A673 (cell line): ENCODE measurements at places on chromosomes 13 and 19. TPM values are rescaled to one million over a fixed set of nuclear protein-coding genes. Genes with fewer than 3 reads are reported as not detected.

DNA sequence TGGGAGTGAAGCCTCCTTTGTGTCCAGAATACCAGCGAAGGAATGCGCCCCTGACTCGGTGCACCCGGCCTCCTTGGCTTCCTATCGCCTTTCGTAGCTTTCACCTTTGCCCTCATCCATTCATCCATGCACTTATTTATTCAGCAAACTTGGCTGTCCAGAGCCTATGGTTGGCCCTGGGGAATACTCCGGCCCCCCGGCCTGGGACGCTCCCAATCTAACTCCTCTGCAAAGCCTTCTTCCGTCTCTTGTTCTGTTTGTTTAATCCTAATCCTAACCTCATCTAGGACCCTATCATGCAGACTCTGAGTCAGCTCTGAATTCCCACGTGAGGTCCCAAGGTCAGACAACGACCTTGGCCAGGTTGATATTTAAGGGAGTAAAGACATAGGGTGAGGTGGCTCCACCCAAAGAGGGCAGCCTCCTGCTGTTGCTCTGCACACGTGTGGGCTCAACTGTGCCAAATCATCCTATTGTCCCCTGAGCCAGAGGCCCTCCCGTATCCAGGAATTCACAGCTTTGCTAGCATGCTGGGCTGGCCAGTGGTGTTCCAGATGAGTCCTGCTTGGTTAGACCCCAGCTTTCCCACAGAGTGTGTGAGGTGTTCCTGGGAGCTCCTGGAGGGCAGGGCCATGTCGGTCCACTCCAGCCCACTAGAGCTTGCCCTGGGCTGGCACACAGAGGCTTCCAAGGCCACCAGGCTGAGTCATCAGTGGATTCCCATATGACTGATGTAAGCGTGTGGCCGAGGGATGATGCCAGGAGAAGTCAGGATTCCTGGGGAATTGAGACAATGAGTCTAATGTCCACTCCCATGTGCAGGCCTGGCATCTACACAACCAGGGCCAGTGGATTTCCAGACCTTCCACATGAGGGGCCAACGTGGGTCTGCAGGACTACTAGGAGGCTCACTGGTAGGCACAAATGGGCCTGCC is 6.5 kb upstream of the CCNE1 start:
- DNase-seq = no peak

DNA sequence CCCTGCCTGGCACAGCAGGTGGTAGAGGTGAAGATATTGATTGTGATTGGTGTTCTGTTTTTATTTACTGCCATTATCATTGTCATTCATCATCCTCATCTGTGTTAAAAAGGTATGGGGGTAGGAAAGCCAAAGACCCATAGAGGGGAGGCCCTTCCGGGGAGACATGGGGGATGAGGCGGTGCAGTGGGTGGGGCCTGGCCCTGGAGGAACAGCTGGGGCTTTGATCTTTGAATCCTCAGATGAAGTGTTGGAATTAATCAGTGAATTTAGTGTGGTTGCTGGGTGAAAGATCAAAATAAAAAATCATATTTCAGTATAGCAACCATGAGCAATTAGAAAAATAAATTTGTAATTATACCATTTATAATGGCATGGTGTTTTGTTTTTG is 7.4 kb downstream of the PTH2 start:
- no peak for DNase-seq

DNA sequence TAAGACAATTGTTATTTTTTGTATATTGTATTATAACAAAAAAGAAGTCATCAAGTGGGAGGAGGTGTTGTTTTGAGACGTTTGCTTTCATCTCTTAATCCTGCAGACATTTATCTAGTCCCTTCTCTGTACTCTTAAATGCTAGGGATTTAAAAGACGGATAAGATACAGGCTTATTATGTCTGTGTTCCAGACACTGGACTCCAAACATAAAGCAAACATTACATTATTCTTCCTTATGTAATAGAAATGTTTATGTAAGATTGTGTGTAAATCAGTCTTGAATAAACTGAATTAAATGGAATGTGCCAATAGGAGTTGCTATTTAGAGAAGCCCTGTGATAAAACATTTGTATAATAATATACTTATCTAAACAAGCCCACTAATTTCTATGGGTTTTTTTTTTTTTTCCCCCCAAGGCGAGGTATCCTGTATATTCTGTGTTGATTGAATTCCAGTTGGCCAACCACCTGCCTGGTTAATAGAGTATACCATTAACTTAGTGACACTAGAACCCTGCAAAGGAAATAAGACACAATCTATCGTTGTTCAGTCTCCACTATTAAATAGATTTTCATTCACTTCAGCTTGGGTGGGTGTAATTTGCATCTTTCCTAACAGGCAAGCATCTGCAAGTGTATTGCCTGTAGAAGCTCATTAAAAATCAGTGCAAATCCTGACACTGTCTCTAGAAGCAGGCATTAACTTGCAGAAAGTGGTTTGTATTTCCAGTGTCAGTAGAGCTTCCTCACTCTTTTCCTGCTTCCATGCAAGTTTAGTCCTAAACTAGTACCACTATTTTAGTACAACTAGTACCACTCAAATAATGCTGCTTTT is 69.0 kb downstream of the LRCH1 start:
- DNase-seq = peak; percentile 49

DNA sequence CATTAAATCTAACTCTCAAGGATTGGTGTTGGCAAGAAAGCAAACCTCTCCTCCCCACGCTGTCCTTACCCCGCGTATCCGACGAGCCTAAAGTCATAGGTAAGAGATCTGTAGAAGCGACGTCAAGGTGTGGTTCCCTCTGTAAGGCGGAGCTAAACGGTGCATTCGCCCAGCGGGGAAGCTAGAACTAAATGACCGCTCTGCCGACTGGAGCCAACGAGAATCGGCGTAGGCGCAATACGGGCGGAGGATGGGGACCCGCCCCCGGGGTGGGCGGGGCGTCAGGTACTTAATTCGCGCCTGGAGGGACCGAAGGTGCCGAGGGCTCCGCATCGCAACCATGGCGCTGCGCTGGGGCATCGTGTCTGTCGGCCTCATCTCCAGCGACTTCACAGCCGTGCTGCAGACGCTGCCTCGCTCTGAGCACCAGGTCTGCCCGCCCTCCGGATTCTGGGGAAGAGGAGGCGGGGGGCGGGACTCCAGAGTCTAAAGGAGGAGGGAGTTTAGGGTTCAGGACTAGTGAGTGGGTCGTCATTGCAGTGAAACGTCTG is at the start of gene DHDH:
Gene DHDH (plus strand): TSS at position 318 of the 551 bp plus-strand sequence. CDS start 23 bp downstream, at position 341.
- peak; percentile 74 for DNase-seq

DNA sequence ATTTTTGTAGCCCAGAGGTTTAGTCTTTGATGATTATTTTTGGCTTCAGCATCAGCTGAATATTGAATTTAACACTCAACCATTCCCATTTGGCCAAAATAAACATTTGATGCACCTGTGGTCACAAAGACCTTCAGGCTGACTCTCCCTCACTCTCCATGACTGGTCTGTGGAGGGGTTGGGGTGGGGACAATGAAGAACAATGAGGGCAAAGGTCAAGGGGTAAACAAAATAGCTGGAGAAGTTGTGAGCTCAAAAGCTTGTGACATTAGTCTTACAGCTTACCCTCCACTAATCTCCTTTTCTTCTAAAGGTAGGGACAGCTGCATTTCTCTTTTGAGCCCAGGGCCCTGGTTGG is 86.9 kb downstream of the SLC15A1 start:
- DNase-seq = no peak

DNA sequence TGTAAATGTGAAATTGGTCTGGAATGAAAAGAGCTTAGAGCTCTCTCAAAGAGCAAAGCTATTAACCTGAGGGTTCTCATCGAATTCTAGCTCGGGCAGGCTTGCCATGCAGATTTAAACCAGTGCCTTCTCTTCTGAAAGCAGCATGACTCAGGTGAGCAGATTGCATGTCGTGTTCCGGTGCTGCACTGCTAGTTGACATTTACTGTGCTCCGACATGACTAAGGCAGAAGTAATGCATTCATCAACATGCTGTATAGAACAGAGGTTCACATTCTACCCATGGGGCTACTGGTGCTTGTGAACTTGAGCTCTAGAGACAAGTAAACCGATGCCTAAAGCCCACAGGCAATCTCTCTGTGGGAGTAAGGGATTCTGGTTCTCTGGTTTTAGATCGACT is 947.7 kb downstream of the EFNB2 start:
- no peak for DNase-seq

DNA sequence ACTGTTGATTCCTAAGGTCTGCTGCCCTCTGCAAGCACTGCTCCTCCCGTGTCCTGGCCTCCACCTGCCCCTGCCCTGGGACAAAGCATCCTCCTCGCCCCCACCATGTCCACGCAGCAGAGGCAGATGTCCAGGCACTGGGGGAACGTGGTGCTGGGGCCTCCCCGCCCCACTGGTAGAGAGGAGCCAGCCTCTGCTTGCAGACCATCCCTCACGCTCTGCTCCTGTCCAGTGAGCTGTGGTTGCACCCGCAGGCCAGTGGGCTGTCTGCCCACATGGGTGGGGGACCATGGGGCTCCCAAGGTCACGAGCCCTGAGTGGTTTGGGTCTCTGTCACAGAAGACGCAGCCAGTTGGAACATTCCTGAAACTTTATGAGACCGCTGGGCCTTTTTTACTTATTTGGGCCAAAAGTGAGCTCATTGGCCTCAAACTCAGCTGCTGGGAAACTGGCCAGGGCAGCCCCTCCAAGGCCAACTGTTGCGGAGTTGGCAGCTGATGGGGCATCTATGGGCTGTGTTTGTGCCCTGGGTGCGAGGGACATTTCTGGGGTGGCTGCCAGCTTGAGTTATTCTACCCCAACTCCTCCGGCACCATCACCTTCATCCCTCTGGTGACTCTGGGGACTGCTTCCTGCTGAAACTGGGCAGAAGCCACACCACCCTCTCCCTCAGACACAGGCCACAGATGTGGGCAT is 64.8 kb upstream of the F7 start:
- no peak for DNase-seq

DNA sequence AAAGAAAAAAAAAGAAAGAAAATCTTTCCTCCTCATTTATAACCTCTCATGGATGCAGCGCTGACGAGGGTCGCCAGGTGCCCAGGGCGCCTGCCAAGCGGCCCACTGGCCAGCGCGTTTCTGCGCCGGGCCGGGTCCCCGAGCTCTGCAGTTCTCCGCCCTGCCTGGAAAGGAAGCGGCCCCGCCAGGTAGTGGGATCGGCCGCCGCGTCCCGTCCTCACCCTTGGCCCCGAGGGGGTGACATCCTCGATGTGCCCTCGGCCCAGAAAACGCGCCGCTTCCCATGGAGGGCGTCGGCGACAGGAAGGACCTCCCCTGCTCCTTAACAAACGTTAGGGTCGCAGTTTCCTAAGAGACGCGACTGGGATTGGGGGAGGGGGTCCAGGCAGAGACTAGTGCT is 56.9 kb downstream of the ZNF726 start:
- DNase-seq = no peak

DNA sequence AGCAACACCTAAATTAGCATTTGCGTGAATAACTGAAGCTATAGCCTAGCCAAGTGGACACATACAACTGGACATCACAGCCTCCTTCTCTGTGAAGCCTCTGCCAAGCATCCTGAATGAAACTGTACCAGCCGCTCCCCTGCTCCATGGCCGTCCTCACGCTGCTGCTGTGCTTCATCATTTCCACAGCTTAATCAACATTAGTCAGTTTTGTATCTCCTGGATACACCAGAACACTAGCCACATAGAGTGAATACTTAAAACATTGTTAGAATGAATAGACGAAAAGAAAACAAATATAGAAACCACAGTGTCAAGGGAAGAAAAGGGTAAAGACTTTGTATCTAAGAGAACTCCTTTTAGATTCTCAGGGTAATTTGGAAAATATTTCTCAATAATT is 1526.9 kb downstream of the EFNB2 start:
- no peak for DNase-seq

- DNase-seq = no peak
Measured at GRCh38 chr13:23789576-23790346, 99.4 kb downstream of the MIPEP start.

DNA sequence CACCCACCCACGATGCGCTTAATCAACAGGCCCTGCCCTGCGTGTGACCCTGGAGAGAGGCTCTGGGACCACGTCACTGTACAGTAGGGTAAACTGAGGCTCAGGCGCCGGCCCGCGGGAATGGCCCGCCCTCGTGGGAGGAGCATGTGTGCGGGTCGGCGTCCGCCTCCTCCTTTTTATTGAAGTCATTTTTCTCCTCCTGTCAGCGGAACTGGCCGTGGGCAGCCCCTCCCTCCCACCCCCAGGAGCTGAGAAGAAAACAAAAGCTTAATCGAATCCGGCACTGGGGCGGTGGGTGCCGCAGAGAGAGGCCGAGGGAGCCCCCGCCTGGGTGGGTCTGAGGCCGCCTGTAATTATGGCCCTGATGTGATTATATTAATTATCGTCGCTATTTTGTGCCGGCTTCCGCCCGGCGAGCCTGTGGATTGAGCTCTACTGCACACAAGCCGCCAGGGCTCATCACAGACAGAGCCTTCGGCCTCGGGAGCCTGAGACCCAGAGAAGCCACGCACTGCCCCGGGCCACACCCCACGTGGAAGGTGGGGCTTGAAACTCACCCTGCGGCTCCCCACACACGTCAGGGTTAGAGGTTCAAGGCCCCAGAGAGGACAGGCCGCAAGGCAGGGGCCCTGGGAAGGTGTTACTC is 7.0 kb downstream of the C2CD4C start:
- peak; percentile 37 for DNase-seq

DNA sequence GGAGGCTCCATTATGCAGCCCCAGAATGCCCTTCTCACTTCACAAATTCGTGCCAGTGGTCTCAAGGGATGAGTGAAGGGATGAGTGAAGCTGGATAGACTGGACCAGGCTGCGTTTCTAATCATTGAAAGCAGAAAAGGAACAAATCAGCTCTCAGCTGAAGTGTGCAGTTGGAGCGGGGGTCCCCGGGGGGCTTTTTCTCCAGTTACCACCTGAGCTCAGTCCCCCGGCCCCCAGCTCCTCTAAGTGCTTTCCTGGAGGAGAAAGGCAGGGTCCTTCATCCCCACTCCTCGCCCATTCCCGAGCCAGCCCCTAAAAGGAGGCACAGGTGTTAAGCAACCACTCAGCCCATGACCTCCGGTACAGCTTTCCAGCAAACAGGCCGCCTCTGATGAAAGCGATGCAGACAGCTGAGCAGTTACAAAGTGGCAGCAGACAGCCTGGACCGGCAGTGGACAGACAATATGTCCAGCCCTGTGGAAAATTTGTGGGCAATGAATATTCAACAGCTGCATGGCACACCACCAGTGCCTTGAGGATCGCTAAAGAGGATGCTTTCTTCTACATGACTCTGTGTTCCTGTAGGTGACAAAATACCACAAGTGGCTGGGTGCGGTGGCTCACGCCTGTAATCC is 110.7 kb upstream of the UBL3 start:
- no peak for DNase-seq

- peak; percentile 58 for DNase-seq
Measured at GRCh38 chr13:93004919-93005318, 221.7 kb upstream of the GPC6 start.

- DNase-seq = no peak
Measured at GRCh38 chr13:90427322-90428272, 919.9 kb upstream of the MIR17HG start.

- DNase-seq = no peak
Measured at GRCh38 chr13:110400786-110401533, 93.9 kb downstream of the COL4A2 start.

- DNase-seq = no peak
Measured at GRCh38 chr19:35601971-35602370, 10.6 kb upstream of the HAUS5 start.

KLK15 gene
- total RNA-seq = not detected in 2 replicates

JSRP1 gene
- 0.73 TPM in 1 of 2 replicates, not detected in the other for total RNA-seq

OR4F17 gene
- not detected in 2 replicates for total RNA-seq

MYO1F gene
- total RNA-seq = 0.26 and 0.37 TPM in 2 replicates

NAPSA gene
- total RNA-seq = 0.47 and 0.63 TPM in 2 replicates

SKA3 gene
- total RNA-seq = 93.3 and 109 TPM in 2 replicates

NDUFA3 gene
- 144 and 148 TPM in 2 replicates for total RNA-seq

FREM2 gene
- total RNA-seq = 3.8 and 4.5 TPM in 2 replicates
